ENCODE measurements at places on chromosomes 13 and 19.

DNA sequence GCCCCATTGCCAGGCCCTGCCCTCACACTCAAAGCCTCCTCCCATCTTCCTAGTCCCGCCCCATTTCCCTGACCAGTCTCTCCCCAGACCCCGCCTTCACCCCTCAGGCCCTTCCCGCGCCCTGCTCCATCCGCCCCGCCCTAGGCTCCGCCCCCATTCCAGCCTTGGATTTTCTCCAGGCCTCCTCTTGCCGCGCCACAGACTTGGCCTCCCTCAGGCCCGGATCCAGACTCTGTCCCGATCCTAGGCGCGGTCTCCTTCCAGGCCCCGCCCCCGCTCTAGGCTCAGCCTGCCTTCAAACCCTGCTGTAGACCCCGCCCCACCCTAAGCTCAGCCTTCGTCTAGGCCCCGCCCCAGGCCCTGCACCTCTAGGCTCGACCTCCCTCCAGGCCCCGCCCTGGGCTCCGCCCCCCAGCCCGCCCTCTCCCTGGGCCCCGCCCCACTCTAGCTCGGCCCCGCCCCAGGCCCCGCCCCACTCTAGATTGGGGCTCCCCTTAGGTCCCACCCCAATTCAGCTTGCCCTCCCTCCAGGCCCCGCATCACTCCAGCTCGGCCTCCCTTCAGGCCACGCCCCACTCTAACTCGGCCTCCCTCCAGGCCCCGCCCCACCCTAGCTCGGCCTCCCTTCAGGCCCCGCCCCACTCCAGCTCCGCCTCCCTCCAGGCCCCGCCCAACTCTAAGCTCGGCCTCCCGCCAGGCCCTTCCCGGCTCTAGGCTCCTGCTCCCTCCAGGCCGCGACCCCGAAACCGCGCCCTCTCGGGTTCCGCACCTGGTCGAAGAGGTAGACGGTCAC, 18.5 kb downstream of the LMTK3 start:
- DNase-seq, result peak; percentile 95

DNA sequence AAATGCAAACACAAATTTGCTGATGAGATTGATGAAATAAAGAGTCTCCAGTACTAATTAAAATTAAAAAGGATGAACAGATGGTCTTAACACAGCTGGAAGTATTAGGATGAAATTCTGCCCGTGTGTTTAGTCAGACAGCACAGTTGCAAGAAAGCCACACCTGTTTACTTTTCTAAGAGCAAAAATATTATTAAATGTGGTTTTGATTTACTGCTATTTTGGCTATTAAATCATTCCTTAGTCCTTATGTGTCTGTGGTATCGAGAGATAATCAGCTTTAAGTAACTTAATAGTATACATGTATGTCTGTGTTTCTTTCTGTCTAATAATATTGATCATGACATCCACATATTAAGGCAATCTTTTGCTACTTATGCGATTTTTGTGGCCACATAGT, 494.9 kb downstream of the GPC6 start:
- DNase-seq, result no peak

- DNase-seq, result no peak
These were observed 6.5 kb upstream of the SERTAD3 start for GRCh38 chr19:40450664-40451063.

GRCh38 chr19:14019100-14019499, 8.8 kb upstream of the RLN3 start:
- DNase-seq, result no peak

DNA sequence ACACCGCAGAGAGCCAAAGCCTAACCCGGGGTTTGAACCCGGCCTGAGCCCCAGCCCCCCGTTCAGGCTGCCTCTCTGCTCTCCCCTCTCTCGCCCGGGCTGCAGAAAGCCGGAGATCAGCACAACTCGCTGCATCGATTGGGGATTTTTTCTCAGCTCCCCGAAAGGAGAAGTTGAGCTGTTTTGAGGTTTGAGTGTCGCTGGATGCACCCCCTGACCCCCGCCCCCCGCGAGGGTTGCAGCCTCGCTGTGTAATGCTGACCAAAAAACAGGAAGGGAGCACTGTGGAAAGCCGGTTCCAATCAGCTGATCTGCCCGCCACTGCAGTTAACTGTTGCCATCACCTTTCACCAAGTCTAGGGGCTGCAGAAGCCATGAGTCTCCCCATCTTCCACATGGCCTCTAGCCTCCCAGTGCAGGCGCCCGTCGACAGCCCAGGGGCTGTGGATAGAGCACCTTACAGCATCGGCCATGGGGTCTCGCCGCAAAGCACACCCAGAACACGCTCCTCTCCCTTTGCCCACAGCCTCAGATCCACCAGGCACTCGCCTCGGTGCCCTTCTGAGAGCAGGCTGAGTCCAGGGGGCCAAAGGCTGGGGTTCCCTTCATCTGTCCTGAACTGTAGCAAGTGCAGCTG, 34.5 kb downstream of the MYO9B start:
- no peak for DNase-seq

DNA sequence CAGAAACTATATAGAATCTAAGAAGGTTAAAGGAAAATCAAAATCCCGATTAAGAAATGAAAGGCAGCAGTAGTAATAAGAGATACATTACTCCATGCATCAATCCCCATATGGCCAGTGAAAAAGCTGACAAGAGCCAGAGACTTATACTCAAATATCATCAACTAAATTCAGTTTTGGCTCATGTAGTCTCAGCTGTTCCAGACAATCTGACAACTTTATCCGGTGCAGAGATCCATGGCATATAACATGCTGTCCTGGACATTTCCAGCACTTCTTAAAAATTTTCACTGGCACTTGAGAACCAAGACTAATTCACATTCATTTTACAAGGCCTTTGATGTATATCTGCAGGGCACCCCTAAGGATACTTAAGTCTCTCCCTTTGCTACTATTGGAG, 255.7 kb upstream of the KLHL1 start:
- no peak for DNase-seq

- DNase-seq, result no peak
These were observed 49.9 kb upstream of the ADGRE1 start for GRCh38 chr19:6837525-6837924.

GRCh38 chr13:51814825-51815650, 11.1 kb upstream of the DHRS12 start:
- DNase-seq, result peak; percentile 13

DNA sequence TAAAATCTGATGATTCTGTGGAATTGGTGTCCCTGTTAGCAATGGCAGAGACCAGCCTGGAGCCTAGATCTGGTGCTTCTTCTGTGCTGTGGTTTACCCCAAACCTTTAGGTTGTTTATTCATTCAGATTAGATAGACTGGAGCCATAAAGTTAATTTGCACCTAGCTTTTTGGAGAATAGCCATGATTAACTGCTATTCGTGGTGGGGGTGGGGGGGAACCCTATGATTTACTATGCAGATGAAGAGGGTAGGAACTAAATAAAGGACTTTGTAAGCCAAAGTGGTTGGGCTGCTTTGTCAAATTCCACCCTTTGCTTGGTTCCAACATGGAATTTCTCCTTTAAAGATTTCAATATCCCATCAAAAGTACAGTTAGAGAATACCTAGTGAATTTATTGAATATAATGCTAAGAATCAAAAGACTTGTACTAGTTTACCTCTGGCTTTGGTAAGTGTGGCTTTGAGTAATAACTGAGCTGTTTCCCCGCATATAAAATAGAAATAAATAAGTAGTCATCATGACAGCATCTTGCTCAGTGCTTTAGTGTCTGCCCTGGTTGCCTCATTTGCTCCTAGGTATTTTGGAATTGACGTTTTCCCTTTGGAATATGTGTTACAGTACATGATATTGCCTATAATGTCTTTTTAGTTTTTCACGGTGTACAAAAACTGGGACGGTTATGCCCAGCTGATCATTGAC, 27.6 kb downstream of the SKA3 start:
- DNase-seq, result no peak

DNA sequence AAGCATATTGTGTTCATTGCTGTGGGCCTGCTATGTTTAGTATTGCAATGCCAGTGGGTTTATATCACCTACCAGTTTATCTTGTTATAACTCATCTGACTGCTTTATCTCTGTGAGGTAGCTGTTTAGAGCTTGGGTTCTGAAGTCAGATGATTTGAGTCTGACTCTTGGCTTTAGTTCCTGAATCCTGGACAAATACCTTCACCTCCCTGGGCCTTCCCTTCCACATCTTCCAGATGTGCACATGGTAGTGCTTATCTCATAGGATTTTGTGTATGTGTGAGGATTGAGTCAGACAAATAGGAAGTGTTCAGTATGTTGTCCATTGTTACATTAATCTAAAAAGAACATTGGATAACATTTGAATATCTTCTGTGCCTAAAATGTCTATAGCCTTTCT, 63.5 kb upstream of the ANKRD10 start:
- no peak for DNase-seq

DNA sequence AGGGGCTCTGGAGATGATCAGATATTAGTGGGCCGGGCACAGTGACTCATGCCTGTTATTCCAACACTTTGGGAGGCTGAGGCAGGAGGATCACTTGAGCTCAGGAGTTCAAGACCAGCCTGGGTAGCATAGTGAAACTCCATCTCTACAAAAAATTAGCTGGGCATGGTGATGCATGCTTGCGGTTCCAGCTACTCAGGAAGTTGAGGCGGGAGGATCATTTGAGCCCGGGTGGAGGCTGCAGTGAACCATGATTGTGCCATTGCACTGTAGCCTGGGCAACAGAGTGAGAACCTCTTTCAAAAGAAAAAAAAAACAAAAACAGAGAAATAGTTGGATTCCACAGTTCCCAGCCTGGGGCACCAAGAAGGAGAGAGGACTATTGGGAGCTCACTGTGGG, 17.9 kb upstream of the SHFL start:
- no peak for DNase-seq

DNA sequence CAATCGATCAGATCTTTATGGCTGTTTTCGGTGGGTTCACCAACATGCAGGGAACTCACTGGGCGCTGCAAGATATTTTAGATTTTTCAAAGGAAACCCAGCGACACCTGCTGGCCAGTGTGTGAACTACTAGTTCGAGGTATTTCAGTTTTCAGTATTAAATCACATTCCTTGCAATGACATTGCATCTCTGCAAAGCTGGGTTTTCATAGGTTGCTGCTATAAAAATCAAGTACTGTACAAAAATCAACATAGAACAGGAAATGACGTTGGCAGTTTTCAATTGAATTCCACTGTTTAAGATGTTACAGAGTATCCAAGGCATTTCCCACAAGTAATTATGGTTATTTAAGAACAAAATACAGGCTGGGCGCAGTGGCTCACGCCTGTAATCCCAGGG, 17.6 kb downstream of the LIG1 start:
- DNase-seq, result peak; percentile 29

DNA sequence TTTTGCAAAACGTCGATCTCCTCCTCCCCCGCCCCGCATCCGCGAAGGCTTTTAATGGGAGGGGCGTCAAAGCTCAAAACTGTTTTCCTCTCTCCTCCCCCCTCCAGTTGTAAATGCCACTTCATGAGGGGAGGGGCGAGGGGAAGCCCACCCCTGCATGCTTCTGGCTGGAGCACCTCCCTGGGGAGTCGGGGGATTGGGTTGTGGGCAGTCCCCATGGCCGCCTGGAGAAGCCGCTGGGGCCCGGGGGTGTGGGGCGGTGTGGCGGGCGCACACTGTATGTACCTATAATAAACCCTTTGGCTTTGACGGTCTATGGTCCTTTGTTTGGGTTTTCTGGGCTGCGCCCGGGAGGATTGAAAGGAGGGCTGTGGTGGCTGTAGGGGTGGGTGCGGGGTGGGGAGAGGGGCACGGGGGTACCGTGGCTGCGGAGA, 505 bp upstream of the SHKBP1 start:
- no peak for DNase-seq

- peak; percentile 86 for DNase-seq
These were observed 8.7 kb upstream of the ATP12A start for GRCh38 chr13:24671386-24672113.

- peak; percentile 45 for DNase-seq
These were observed 6.8 kb upstream of the CARM1 start for GRCh38 chr19:10864538-10864899.

DNA sequence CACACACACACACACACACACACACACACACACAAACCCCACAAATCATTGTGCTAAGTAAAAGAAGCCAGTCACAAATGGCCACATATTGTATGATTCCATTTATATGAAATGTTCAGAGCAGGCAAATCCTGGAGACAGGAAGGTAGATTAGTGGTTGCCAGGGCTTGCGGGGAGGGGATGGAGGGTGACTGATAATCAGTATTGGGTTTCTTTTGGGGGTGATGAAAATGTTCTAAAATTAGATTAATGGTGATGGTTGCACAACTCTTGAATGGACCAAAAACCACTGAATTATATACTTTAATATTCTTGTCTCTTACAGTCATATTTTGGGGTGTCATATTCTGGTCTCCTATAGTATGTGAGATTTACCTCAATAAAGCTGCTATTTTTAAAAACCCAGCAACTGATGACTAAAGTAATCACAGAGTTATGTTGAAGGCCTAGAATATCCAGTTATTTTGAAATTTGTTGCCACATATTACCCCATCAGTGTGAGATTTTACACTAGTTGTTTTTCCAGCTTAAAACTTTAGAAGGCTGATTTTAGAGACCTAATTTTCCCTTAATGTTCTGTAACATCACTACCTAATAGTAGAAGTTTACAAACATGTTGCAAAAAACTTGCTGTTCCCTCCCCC, 20.3 kb downstream of the FLT1 start:
- DNase-seq, result peak; percentile 63

GRCh38 chr19:45263013-45263412, 11.9 kb downstream of the MARK4 start:
- no peak for DNase-seq

DNA sequence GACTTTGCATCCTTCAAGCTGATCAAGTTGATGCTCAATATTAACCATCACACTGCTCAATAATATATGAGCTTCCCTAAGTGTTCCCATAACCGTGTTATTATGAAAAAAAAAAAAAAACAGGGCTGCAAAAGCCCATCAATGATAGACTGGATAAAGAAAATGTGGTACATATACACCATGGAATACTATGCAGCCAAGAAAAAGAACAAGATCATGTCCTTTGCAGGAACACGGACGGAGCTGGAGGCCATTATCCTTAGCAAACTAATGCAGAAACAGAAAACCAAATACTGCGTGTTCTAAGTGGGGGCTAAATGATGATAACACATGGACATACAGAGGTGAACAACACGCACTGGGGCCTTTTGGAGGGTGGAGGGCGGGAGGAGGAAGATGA, 58.3 kb downstream of the CACNA1A start:
- no peak for DNase-seq

DNA sequence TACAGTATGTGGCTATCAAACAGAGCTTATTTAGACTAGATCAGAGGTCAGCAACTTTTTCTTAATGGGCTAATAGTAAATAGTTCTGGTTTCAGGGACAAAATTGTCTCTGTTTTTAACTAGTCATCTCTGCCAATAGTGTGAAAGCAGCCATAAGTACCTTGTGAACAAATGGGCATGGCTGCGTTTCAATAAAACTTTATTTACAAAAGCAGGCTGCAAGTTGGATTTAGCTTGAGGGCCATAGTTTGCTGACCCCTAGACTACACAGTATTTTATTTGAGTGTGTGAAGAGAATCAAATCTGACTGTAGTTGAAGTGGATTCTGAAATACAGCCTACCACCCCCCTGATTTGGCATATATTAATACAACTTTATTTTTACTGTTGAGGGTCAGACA, 75.6 kb downstream of the SCEL start:
- no peak for DNase-seq
